ENCODE measurements at places on chromosomes 12 and 14.

GRCh38 chr12:103462675-103463074 is 33.1 kb downstream of the C12orf42 start:
- no peak for DNase-seq

DNA sequence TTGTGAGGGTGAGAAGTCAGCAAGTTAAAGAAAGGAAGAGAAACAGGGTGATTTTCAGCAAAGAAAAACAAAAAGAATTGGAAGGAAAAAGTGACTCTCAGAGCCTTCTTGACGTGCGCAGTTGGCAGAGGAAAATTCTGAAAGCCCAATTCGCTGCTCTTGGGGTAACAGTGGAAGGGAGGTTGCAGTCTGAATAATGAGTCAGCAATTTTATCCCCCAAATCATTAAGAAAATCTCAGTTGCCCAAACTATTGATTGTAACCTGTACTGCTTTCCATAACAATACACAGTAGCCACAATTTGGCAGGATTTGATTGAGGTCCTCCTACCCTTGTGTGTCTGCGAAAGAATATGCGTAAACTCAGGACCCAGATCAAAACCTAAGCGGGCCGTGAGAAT is 309.1 kb downstream of the EMP1 start:
- no peak for DNase-seq

- DNase-seq: no peak
These were observed 269.8 kb upstream of the PWP1 start for GRCh38 chr12:107415834-107416233.

DNA sequence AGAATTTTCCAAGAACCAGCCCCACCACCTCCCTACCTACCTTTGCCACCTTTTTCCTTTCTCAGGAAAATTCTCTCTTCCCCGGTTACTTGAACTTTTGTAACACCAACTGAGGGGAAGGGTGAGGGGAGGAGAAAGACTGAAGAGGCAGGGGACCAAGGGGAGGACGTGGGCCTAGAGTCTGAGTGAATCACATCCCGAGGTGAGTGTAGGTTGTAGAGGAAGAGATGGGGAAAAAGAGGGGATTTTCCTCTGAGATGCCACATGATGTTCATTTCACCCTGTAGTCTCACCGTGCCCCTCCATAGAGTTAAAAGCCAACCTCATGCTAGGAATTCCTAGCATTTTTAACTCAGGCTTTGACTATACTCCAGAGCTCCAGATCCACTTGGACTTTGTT is 311.8 kb downstream of the RPAP3 start:
- DNase-seq: no peak

- no peak for DNase-seq
These were observed 111.6 kb upstream of the BTG1 start for GRCh38 chr12:92257261-92257660.

DNA sequence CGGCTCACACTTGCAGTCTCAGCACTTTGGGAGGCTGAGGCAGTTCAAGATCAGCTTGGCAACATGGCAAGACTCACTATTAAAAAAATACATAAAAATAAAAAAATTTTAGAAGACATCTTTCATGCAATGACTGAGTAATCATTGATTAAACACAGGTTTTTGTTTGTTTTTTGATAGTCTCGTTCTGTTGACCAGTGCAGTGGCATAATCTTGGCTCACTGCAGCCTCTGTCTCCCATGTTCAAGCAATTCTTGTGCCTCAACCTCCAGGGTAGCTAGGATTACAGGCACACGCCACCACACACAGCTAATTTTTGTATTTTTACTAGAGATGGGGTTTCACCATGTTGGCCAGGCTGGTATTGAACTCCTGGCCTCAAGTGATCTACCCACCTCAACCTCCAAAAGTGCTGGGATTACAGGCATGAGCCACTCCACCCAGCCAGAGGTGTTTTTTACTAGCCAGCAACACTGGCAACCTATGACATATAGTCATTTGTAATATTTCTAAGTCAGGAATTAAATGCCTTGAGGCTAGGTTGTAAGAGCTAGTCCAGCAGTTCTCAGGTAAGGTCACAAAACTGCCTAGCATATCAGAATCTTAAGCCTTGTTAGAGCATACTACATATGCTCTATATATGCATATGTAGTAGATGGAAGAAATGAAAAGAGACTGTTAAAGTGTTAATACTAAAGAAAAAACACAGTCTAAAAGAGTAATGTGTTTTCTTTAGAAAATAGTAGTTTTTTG is 27.1 kb downstream of the HECTD1 start:
- DNase-seq: no peak

DNA sequence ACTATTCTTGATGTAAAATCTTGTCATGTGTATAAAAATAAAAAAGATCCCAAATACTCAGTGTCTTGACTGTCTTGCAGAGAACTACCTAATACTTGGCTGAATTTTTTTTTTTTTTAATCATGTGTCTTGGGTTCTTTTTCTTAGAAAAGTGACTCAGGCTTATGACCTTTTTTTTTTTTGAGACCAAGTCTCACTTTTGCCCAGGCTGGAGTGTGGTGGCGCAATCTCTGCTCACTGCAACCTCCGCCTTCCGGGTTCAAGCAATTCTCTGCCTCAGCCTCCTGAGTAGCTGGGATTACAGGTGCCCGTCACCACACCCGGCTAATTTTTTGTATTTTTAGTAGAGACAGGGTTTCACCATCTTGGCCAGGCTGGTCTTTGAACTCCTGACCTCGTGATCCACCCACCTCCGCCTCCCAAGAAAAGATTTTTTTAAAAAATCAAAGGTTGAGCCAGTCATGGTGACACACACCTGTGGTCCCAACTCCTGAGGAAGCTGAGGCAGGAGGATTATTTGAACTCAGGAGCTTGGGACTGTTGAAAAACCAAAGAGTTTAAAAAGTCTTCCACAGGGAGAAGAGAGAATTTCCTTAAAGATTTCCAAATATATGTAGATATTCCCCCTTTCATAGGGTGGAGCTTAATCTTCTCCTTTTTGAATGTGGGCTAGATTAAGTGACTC is 17.7 kb upstream of the TDG start:
- DNase-seq: no peak

- no peak for DNase-seq
These were observed 13.4 kb downstream of the DDX51 start for GRCh38 chr12:132130690-132131089.

DNA sequence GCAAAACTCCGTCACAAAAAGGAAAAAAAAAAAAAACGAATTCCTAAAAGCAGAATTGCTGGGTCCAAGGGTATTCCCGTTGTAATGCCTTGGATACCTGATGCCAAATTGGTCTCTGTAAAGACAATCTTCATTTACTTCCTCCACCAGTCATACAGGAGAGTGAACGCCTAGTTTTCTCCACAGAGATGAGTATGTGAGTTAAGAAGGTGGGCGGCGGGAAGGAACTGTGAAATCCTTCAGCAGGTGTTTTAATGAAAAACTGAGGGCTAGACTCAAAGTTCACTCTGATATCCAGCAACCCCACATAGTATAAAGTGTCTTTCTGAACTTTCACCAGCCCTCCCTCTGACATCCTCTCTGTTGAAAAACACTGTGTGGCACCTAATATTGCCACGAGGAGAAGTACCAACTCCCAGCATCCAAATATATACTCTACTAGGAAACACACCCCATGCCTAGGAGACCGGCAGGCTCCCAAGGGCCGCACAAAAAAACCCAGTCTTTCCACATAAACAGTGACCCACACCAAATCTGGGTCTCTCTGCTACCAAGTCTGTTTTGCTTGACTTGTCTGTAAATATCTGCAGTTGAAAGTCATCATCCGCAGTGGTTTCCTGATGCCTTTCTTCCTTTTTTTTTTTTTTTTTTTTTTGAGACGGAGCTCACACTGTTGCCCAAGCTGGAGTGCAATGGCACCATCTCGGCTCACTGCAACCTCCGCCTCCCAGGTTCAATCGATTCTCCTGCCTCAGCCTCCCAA is 30.3 kb upstream of the FOXN3 start:
- peak; percentile 24 for DNase-seq

GRCh38 chr12:4626543-4626942 is 22.3 kb downstream of the AKAP3 start:
- no peak for DNase-seq

GRCh38 chr12:81968421-81968820 is 209.3 kb upstream of the PPFIA2 start:
- DNase-seq: no peak

DNA sequence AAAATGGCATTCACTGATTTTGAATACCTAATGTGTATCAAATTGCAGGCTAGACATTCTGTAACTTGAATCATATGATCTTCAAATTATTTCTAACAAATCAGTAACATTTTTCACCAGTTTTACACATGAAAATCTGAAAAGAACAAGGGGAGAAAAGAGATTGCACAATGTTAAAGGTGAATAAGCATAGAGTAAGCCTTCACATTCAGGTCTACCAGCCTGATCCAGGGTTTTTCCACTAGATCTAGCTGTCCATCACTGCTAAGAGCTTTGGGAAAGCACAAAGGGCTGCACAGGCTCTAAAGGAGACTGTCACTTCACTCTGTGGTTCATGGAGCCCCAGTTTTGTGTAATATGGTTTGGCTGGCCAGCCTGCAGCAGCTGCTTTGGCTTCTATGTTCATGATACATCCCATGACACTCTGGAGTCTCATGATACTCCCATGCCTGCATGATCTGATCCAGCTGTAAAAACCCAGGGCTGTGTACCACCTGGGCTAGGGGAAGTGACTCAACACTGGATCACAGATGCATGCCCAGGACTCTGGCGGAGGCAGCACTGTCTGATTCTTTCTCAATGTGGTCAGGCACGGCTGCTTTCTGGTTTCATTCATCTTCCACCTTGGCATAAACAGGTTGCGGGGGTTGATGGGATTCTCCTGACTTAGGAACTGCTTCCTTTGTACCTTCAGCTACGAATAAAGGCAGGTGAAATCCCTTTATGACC is 859.7 kb downstream of the GALC start:
- DNase-seq: no peak

- DNase-seq: no peak
These were observed 10.9 kb downstream of the EVL start for GRCh38 chr14:100076133-100076532.

GRCh38 chr12:30015631-30016337 is 232.0 kb upstream of the TMTC1 start:
- DNase-seq: no peak

DNA sequence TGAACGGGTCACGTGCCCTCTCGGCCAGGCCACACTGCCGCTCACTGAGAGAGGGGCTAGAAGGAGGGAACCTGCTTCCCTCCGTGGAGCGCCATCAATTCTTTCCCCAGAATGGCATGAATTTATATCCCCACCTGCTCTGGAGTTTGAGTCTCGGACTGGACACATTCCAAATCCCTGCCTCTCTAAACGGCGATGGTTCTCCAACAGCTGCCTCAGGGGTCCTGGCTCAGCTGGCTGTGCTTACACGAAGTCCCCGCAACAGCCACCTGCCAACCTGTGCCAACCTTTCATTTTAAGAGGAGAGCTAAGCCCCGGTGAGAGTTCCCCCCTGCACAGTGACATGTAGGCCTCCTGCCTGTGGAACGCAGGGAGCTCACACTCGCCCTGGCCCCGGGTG is 73.2 kb downstream of the RIMBP2 start:
- no peak for DNase-seq

DNA sequence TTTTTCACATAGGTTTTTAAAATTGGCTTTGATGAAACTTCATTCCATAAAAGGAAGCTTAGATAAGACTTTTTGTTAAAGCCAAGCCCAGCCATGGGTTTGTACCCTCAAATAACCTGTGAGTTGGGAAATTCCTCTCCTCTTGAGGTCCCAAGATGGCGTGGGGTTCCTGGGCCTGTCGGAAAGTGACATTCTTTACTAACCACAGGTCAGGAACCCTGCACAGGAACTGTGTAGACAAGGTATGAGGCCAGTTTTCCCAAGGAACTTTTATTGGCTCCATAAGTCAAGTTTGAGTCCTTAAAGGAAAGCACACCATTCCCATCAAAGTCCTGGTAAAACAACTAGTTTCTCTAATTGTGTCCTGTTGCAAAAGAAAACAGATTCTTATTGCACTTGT is 65.0 kb upstream of the AMN start:
- DNase-seq: no peak

DNA sequence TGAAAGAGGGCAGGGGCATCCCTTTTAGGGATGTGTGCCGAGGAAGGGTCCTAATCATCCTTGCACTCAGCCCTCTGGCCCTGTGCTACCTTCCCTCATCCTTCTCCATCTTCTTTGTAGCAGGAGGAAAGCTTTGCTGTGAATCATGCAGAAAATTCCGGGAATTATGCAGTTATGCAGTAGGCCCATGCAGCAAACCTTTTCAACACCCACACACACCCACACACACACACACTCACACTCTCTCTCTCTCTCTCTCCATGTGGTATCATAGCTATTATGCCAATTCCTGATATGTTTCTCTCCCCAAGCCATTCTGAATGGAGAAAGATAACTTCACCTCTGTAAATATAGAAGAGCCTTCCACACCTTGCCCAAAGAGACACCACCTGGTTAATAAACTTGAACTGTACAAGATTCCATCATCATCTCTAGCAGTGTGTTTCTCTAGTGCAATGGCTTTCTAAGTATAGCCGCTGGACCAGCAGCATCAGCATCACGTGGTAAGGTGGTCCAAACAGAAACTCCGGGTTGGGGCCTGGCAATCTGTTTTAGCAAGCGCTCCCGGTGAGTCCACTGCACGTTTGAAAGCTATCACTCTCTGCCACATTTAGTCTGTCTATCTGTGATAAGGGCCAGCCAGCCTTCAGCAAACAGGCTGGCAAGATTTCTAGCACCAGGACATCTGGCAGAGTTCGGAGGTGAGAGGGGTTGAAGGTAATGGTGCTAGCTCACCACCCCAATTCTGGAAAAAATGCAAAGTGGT is 57.6 kb downstream of the MDM2 start:
- DNase-seq: no peak
